Activated T-cell treated with anti-CD3 and anti-CD28 coated beads, Interleukin-2, amount 50 U/mL, for 4 hours (primary cell): ENCODE measurements at places on chromosomes 7 and 10. TPM values are rescaled to one million over a fixed set of nuclear protein-coding genes. Genes with fewer than 3 reads are reported as not detected.

DNA sequence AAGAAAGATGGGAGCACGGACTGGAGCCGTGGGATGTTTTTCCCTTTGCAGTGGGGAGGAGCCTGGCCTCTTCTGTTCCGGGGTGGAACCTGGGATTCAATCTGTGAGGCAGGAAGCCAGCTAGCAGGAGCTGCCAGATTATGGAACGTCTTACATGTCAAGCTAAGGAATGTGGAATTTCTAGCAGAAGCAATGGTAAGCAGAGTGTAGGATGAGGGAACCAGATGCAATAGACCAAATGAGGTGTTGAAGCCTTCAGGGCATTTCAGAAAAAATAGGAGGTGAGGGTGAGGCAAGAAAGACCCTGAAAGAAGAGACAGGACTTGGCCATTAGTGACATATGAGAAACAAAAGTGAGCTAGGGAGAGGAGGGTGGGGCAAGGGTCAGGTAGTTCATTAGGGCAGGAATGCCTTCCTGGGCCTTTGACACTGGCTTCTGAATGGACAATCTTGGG, 105.5 kb downstream of the CHN2 start:
- DNase-seq: no peak

GRCh38 chr10:27490807-27491206, 13.3 kb upstream of the RAB18 start:
- no peak for DNase-seq

DNA sequence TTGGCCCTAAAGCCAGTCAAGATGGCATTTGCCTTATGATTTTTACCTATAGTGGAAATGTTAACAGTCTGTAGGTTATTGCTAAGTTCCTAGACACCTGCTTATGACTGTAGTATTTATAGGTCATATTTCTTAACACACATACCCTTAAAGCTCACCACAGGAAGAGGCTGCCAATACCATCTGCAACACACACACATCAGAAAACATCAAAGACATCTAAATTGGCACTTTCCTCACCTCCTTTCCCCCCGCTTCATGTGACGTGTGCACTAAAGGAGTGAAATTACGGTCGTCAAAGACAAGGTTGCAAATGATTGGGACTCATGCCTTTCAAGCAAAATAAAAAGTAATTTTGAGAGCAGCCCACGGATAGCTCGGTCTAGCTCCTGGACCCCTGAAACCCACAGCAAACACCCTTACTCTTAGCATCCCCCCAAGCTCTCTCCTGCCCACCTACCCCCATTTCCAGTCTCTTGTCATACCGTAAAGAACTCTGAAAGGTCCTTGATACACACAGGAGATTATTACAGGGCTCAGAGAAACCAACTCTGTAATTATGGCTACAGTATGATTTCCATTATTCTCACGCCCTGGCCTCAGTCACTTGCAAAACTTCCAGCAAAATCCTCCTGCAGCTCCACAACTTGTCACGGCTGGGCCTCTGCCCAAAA, 90.5 kb downstream of the PLXNA4 start:
- no peak for DNase-seq

ATRNL1 gene
- total RNA-seq: not detected

STEAP2 gene
- not detected for total RNA-seq

SHH gene
- total RNA-seq: 0.05 TPM

TSPAN33 gene
- total RNA-seq: 9.4 TPM

GRCh38 chr7:90736968-90737939, 141.1 kb downstream of the CDK14 start:
- no peak for DNase-seq

DNA sequence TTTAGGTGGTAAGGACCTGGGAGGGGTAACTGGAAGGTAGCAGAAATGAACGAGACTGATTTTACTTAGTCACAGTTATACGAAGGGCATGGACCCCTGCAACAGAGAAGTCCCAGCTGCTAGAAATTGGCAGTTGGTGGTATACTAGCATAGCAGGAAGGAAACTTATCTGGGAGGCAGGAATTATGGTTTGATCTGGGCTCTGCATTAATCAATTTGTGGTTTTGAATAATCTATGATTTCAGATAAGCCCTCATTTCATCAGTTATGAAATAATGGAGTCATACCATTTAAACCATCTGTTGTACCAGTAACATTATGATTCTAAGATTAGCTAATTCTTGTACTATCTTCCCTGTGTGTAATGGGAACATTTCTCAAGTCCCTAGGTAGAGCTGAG, 54.0 kb upstream of the TMEM229A start:
- no peak for DNase-seq

DNA sequence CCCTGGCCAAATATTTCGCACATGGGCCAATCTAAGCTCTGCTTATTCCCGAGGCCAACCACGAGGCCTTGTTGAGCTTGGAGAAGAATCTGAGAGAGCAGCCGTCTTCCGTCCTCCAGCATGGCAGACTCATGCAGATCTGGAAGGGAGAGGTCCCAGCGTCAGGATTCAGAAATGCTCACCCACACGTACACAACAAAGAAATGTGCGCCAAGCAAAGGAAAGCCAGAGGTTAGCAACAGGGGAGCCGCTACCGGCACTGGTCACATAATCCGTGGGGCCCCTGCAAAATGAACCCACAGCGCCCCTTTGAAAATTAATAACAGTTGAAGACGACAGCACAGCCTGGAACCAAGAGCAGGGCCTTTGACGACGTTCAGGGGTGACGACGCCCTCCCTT, 25.4 kb upstream of the PRKAG2 start:
- DNase-seq: no peak

- DNase-seq: no peak
These were observed 649.2 kb downstream of the SDK1 start for GRCh38 chr7:3950249-3950648.

DNA sequence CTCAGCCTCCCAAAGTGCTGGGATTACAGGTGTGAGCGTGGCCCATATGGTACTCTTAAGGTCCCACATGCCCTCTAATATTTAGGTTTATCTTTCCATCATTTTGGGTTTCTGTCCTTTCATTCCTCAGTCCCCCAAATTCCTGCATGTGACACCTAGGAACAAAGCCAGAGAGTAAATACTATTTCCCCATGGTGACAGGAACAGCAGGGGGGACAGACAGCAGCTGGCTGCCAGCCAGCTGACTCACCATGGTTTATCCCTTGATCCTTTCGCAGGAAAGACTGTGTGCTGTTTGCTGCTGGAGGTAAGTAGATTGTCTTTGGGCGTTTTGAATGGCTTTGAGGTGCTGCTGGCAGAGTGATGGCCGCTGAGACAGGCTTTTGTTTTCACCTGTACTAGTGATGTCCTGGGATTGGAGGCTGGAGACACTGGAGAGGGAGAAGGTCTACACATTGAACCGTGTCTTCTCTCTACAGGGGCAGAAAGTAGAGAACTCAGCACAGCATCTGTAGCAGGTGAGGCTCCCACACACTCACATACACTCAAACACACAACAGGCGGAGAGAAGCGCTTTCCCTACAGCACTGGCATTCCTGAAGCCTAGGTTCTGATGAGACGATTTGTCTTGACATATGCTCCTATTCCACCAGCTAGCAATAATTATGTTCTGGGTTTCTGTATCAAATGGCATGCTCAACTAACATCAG, 83.7 kb upstream of the EFCAB10 start:
- no peak for DNase-seq

DNA sequence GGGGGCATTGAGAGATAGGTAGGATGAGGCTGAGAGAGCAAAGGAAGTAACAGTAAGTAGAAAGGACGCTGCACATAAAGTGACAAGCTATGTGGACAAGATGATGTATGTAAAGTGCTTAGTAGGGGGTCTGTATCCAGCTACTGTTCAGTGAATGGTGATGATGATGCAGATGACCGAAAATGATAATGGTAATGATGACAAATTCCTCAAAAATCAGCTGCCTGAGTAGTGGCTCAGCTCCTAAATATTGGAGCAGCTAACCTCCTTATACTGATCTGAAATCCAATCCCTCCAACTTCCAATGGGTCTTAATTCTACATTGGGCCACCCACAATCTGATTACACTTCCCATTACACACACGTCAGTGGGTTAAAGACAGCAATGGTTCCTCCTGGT, 27.1 kb upstream of the KCNMA1 start:
- DNase-seq: no peak

- no peak for DNase-seq
These were observed 551.1 kb downstream of the SORCS3 start for GRCh38 chr10:105192146-105192545.

ZNF862 gene
- total RNA-seq: 9.4 TPM

GRCh38 chr7:27925573-27926201, 185.7 kb downstream of the TAX1BP1 start:
- DNase-seq: no peak

WDR86 gene
- total RNA-seq: 0.27 TPM

DNA sequence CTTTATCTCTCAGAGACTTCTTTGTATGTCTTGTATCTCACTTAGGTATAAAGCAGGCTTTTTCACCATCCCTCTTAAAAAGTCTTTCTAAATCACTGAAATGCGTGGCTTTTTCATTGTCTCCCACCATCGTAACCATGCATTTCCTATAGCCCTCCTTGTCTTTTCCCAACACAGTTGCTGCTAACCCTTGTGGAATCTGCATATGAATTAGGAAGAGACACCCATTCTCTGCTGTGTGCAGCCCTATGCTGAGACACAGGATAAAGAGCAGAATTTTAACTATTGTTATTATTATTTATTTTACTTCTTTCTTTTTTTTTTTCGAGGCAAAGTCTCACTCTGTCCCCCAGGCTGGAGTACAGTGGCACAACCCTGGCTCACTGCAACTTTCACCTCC, 804.3 kb upstream of the COBL start:
- DNase-seq: no peak

GRCh38 chr10:30345611-30346010, 3.5 kb downstream of the MTPAP start:
- no peak for DNase-seq

- DNase-seq: no peak
These were observed 108.5 kb downstream of the SLC37A3 start for GRCh38 chr7:140289804-140290203.

GRCh38 chr7:27933671-27934565, 194.0 kb downstream of the TAX1BP1 start:
- DNase-seq: no peak

LRRC4 gene
- total RNA-seq: 4.2 TPM

DNA sequence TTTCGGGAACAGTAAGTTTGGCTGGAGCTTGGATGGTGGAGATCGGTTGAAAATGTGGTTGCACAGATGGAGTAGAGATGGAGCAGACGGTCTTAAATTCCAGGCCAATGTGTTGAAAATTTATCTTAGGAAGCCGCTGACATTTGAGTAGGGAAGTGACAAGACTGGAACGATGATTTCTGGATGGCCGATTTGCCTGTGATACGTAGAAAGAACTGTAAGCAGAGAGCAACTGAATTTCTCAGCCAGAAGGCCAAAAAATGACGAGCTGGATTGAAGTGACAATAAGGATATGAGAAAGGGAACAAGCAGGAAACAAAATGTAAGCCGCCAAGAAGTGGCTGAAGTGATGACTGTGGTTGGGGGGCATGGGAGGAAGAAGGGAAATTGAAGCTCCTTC, 687 bp upstream of the ARMC3 start:
- DNase-seq: no peak

DNA sequence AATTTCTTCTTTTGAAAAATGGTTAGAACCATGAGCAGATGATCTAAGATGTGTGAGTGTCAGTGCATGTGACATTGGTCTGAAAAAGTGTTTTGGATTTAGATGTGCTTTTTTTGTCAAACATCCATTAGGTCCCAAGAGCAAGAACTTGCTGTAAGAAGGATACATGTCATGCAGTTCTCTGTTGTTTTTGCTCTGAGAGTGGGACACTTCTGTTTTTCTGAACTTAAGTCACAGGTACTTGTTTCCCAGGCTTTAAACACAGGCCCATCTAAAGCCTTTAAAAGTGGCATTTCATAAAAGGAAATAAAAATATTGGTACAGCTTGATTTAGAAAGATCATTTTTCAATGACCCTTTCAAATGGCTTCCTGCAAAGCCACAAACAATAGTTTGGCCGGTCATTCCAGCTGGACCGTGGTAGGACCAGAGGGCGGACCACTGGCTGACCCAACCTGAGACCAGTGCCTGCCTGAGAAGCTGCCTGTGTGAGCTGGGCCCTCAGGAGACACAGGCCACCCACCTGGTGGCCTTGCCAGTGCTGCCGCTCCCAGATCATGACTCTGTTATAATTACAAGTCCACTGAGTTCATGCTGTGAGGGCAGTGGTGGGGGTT, 92.7 kb downstream of the EEPD1 start:
- no peak for DNase-seq

PRKG1 gene
- total RNA-seq: not detected

- no peak for DNase-seq
These were observed 76.0 kb upstream of the TMEM26 start for GRCh38 chr10:61529208-61529607.

- DNase-seq: no peak
These were observed at the start of gene LAMB1 for GRCh38 chr7:108002726-108003598. LAMB1 (minus strand) TSS chr7:108003161; CDS start chr7:108002885, 276 bp downstream.

GRCh38 chr10:97974526-97975525, 55.6 kb downstream of the CRTAC1 start:
- no peak for DNase-seq

GRCh38 chr10:100489396-100489795, 26.6 kb downstream of the WNT8B start:
- no peak for DNase-seq

ZNF117 gene
- total RNA-seq: 0.82 TPM

DNA sequence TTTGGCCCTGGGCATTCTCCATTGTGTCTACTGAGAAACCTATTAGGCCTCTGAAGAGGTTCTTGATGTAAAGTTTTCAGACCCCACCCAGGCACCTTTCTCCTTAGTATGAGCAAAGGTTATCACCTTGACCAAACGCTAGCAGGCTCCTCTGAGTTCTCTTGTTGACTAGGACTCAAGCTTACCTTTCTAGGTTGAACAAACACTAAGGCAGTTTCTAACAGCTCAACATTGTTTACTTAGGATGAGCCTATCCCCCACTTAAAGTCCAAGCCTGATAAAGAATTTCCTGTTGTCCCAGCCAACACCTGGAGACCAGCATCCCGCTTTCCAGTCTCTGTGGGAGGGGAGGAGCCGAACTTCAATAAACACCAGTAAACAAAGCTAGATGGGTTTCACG, 26.3 kb upstream of the ITGB8 start:
- no peak for DNase-seq
